Stimulated activated CD4-positive, alpha-beta T cell treated with anti-CD3 and anti-CD28 coated beads, Interleukin-12 subunit alpha, Interleukin-12 subunit beta, amount 100 ng/mL, for 24 hours (primary cell): ENCODE measurements at places on chromosomes 7 and 10.
A peak's percentile ranks its signal among the peaks of the same experiment; 100 is the strongest.

GRCh38 chr10:23694446-23694920 is 255.6 kb downstream of the OTUD1 start:
- no peak for DNase-seq

DNA sequence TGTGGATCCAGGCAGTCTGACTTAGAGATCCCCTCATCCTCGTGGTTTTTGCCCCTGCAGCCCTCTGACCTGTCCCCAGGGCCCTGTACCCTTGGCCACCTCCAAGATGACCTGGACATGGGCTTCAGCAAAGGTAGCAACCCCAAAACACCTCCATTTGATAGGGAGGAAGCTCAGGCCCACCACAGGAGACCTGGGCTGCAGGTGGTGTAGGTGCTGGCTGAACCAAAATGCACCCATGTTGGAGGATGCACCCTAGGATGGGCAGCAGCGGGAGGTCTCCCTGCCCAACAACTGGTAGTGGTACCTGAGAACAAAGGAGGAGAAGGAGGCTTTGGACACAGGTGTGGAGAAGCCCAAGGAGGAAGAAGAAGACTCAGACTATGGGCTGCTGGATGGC is 188.7 kb downstream of the ZNF716 start:
- no peak for DNase-seq

- DNase-seq: no peak
Observed at GRCh38 chr10:65571011-65571570, 1354.7 kb upstream of the LRRTM3 start.

- DNase-seq: no peak
Observed at GRCh38 chr10:32190890-32191491, 134.8 kb upstream of the KIF5B start.

DNA sequence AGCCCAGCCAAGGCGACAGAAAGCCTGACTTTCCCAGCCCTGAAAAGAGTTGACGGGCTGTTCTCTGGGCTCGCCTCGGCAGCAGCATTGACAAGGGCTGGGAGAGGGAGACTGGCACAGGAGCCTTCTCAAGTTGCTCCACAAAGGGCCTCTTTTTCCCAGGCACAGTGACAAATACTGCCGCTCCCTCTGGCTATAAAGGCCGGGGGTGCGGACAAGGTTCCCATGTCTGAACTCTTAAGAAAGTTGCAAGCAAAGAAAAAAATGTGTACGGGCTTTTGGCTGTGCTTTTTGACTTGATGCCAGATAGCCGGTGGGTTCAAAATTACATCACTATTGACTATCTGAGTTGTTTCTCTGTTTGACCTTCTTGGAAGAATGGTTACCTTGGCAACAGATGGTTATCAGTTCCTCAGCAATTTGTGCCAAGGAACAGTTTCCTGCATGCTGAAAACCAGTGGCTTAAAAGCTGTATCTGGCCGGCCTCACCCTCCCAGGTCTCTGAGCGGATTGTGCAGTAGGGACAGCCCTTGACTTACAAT is 115.9 kb upstream of the EEPD1 start:
- DNase-seq: no peak

DNA sequence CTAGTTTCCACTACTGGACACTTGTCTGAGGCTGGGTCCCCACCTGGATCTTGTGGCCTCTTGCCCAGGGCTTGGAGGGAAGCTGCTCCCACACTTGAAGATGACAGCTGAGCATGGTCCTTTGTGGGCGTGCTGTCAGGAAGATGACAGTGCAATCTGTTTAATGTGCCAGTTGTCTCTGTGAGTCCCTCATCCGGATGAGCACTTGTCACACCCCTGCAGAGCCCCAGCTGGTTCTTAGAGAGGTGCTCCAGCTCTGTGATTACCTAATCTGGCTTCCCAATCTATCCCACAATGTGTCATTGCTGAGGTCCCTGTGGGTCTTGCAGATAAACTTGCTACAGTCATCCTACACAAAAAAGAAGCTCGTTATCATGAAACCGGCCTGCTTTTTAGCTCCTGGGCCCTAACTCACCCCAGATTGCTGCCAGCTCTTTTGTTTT is 34.8 kb upstream of the CCSER2 start:
- no peak for DNase-seq

DNA sequence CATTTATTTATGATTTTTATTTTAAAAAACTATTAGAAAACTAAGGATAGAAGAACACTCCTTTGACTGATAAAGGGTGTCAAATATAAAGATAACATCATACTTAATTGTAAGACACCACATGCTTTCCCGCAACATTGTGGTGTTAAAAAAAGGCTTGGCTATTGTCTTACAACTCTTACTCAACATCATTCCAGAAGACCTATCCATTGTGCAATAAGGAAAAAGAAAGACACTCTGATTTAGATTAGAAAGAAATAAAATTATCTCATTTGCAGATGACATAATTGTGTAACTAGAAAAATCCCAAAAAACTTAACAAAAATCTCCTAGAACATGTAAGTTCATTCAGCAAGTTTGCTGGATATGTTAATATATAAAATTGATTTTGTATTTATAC is 296.7 kb upstream of the GNAI1 start:
- no peak for DNase-seq

GRCh38 chr10:76786504-76787072 is 851.0 kb downstream of the KCNMA1 start:
- DNase-seq: no peak

- no peak for DNase-seq
Observed at GRCh38 chr10:8776926-8777622, 722.6 kb downstream of the GATA3 start.

DNA sequence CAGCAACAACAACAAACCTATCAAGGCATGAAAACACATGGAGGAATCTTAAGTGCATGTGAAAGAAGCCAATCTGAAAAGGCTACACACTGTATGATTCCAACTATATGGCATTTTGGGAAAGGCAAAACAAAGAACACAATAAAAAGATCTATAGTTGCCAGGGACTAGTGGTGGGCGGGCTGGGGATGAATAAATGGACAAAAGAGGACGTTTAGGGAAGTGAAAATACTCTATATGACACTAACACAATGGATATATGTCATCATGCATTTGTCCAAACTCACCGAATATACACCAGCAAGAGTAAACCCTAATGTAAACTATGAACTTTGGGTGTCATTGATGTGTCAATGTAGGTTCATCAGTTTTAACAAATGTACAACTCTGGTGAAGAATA is 89.1 kb downstream of the SEMA3E start:
- DNase-seq: no peak

- DNase-seq: no peak
Observed at GRCh38 chr7:98321301-98321700, 39.8 kb downstream of the BRI3 start.

DNA sequence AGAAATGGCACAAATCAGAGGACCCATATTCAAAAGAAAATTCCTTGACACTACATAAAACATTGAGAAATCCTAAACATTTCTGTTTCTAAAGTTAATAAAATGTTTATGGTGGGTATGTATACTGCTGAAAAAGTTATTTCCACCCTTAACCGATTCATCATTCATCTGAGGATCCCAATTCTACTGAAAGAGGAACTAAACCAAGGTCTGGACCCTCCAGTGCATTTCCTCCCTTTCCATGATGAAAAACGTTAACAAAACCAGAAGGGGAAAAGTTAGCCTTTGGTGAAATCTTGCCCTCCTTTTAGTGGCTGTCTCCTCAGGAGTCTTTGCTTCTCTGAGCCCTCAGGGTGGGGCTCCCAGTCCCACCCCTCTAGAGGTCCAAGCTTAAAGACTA is 144.5 kb upstream of the ASAH2 start:
- no peak for DNase-seq

GRCh38 chr7:19554581-19554980 is 154.3 kb downstream of the POLR1F start:
- no peak for DNase-seq

DNA sequence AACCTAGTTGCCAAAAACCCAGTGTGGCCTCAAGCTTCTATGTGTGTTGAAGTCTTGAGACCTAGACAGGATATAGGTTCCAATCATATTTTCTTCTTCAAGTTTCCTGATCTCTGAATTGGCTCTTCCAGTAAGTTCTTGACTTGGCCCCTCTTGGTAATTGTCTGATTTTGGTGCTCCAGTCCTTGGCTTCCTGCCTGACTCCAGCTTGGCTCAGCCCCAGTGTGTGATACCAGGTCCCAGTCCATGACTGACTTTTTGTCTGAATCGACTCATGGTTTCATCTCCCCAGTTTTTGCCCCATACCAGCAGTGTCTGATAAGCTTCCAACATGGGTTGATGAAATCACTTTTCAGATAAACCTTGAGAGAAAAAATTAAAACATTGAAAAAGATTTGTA is 72.3 kb downstream of the FAS start:
- no peak for DNase-seq

DNA sequence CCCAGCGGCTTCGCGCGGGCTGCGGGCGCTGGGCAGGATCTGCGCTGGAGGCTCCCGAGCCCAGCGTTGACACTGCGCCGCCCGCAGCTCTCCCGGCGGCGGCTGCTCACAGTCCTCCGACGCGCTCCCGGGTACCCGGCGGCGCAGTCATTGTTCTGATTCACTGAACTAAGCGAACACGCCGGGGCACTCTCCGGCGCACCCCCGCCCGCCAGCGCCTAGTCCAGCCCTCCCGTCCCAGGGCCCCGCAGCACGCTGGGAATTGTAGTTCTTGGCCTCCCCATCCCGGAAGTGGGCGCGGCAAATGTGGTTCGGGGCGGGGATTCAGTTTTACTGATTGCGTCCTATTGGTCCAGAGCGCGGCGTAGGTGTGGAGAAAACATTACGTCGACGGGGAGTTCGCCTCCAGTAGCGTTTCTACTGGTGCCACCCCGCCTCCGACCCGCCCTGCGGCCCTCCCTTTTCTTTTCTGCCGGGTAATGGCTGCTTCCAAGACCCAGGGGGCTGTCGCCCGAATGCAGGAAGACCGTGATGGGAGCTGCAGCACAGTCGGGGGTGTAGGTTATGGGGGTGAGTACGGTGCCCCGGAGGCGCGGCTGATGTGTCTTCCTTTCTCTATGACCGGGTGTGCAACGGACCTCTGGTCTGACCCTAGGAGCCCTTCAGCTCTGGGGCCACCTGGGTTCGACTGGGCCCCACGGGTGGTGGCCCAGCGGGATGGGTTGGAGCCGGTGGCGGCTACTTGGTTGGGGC is at the start of the genes DOCK4 and ZNF277:
Gene DOCK4, minus strand, starts transcription at position 162 of the 753 bp plus-strand sequence. CDS start 261 bp downstream, outside the sequence.
Gene ZNF277, plus strand, starts transcription at position 458 of the 753 bp plus-strand sequence. Its CDS starts 22 bp downstream, at position 480.
- DNase-seq: peak; percentile 100
